Activated naive CD4-positive, alpha-beta T cell (primary cell): ENCODE measurements at places on chromosomes 7 and 10.

DNA sequence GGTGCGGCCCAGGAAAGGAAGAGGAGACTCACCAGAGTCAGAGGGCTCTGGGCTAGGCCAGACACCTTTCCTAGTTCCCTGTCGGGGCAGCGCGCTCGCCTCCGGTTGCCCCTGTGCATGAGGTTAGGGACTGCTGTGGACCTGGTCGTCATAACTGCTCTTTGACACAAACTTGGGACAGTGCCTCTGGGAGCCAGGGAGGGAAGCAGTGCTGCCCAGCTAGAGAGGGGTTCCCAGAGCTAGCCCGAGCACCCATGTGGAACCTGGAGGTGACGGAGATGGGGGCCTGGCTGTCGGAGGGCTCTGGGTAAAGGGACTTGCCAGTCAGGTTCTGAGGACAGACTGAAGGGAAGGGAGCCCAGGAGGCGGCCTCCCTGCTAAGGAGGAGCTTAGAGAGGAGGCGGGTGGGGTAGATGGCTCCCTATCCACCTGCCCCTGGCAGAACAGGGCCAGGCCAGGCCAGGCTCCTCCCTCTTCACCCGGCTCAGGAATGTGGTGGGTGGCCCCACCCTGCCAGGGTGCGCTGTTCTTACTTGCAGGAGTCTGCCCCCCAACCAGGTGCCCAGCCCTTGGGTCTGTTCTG is 29.7 kb downstream of the AGAP3 start:
- no peak for DNase-seq

- DNase-seq: no peak
Observed at GRCh38 chr10:123926401-123927264, 35.0 kb upstream of the CPXM2 start.

DNA sequence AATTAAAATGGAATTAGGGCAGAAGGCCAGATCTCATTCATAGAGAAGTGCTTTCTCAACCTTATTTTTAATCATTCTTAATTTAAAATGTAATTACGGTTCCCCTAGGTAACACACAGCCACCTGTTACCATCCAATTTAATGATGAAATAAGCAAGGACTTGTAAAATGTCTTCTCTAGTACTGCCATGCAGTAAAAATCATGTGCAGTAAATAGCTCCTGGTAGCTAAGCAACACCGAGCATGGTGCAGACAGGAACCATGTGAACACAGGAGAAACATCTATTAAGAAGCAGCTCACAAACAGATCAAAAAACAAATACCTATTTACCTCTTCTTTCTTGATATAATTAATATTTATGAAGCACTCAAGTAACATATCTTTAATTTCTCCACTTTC is 15.1 kb downstream of the NCAPG2 start:
- DNase-seq: no peak

DNA sequence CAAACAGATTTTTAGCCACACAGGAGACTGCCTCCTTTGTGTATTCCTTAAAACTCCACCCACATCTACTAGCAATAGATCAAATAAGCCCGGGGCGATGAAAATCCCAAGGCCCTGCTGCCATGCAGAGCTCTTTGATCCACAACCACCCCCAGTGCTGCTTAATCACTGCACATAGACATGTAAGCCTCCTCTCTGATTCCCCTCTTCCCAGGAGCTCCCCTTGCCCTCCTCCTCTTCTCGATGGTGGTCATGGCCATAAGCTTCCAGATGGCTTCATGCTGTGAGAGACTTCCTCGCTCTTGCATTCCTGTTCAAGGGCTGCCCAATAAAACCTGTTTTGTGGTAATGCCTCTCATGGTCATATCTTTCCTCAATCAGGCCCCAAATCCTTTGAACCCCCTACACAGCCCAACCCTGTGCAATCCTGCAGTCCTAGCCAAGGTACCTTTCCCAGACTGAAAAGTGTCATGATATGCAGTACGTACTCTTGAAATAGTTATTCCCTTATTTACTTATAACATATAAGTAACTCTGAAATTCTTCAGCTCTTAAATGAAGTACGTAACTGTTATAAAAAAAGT is 158.5 kb downstream of the CACNA2D1 start:
- no peak for DNase-seq

GRCh38 chr7:21829731-21830130 is 116.0 kb downstream of the CDCA7L start:
- DNase-seq: no peak

- no peak for DNase-seq
Observed at GRCh38 chr7:30575910-30576309, 18.8 kb upstream of the GARS1 start.

DNA sequence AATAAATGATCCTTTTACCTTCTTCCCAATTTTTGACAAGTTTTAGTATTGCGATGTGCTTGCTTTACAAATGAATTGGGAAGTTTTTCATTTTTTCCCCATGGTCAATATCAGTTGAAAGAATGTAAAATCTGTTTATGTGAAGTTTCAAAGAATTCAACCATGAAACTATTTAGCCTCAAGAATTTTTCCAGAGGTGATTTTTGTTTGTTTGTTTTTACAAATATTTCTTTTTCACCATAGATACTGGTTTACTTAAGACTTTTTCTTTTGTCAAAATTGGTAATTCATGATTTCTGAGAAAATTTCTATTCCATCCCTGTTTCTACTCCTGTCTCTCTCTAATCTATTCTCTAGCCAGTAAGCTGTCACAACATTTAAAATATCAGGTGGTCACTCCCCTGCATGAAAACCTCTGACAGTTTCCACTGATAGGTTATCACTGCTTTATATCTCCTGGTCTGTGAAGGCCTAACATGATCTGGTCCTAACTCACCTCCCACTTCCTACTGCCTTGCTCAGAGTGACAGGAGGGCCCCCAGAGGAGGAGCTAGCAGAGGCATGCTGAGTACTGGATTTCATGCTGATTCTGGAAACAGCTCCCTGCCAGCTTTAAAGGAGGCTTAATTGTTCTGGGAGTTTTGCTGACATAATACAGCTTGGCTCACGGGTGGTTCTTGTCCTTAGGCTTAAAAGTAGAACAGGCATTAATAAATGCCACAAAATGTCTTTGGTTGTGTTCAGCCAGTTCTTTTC is 7.6 kb upstream of the ARMS2 start:
- no peak for DNase-seq

GRCh38 chr10:62651341-62651740 is 153.2 kb upstream of the ADO start:
- no peak for DNase-seq

DNA sequence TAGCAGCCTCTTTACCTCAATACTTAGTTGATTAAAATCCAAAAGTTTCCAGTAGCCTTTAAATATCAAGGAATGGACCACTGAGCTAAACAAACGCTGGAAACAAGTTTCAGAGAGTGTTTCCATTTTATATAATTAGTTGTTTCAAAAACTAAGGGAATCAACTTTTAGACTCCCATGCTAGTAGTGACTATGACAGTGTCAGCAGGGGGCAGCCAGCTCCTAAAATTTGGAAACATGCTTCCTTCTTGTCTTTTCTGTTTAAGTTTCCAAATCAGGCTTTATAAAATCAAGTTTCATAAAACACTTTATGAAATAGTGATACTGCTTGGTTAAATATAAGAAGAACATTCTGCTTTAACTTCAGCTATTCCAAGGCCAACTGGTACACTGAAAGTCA is 138.2 kb upstream of the TMEM229A start:
- DNase-seq: no peak

DNA sequence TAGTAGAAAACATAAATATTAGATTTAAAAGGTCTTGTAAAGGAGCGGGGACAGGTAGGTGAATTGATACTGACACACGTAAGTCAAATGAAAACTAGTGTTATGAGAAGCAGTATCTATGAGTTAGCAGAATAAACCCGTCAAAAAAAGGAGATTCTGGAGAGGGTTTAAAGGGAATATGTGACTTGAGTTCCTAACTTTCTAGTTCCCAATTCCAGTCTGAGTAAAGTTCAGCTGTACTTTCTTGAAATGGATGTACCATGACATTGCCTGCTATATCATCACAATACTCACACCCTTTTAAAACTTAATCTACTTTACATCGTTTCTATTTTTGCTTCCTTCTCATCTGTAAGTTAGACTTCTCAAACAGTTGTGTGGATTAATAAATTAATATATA is 122.2 kb downstream of the NRBF2 start:
- DNase-seq: no peak

DNA sequence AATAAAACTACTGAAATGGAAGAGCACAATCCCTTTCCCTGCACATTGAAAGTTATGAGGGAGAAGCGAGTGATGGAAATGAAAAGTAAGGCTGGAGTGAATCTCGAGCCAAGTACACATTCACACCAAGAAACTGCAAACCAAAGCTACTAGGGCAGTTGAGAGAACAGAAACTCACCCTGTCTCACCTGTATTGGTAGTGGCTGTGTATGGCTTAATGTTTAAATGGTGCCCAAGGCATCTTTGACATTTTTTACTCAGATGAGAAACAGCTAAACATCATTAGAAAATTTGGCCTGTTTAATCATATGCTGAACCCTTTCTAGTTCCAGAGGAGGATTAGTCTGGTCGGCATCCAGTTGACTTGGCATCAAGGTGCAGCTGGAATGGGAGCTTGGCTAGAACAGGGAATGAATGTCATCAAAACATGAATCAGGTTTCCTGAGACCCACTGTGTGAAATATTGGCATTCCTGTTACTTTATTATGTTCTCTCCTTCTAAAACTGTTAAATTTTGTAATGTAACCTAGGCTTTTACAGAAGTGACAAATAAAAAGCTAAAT is 840.8 kb downstream of the GRM8 start:
- no peak for DNase-seq

DNA sequence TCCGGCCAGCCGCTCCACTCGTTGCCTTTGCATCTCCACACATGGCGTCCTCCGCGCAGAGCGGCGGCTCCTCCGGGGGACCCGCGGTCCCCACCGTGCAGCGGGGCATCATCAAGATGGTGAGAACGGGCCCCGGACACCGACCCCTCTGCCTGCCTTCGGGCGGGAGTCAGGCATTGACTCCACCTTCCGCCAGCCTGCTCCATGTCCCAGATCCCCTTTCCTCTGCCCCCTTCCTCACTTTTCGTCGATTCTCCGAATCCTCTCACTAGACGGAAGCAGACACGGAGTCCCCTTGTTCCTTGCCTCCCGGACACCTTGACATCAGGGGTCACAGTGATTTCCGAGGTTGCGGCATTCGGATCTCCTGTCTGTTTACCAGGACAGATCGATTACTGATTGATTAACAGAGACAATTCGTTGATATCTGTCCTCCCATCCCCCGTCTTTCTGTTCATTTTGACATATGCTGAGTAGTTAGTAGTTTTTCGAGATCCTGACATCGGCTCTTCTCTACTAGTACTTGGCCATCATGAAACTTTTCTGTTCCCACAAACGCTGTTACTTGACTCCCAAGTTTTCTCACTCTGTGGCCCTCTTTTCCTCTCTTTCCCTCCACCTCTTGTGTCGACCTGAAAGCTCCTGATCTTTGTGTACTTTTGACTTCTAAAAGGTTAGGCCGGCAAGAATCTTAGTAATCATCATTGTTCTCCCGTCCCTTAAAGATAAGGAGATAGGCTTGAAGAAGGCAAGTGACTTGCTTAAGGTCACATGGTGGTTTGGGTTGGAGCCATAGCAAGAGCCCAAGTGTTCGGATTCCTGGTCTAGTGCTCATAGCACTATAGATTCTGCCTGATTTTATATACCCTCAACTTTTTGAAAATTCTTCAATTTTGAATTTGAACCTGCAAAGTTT is 597 bp downstream of the SND1 start:
- no peak for DNase-seq

GRCh38 chr7:22390516-22390915 is 33.6 kb upstream of the RAPGEF5 start:
- DNase-seq: no peak

GRCh38 chr10:110762109-110762848 is 109.4 kb upstream of the PDCD4 start:
- DNase-seq: no peak

DNA sequence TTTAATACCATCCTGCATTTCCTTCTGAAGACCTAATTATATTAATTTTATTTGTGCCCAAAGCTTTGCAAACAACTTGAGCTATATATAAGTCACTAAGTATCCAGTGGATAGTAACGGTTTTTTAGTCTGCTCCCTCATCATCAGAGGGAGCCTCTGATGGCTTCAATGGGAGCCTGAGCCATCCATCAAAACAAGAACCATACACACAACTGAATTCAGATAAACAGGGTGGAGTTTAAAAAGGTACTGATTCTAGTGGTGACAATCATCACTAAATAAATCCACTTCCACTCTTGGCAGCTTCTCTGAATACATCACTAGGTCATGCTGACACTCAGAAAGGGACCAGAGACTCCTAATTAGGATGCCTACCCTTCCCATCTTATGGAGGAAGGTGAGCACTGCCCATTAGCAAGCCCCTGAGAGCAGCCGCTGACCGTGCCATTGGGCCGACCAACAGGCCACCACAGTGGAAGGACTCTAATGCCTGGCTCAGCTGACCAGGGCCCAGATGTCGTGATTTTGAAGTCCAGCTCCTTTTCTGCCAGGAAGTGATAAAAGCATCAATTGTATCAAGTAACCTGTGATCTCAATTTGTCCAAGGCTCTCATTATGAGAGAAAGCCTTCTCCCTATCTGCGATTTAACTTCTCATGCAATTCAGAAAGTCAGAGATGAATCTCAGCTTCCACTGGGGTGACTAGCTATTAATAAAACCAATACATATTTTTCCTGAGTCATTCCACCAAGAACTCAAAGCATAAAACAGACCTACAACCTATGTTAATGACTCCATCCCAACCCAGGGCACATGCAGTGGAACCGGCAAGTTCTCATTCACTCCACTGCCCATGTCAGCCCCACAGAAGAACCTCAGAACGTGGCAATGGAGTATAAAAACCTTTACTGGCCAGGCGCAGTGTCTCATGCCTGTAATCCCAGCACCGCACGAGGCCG is 13.1 kb downstream of the VOPP1 start:
- no peak for DNase-seq

DNA sequence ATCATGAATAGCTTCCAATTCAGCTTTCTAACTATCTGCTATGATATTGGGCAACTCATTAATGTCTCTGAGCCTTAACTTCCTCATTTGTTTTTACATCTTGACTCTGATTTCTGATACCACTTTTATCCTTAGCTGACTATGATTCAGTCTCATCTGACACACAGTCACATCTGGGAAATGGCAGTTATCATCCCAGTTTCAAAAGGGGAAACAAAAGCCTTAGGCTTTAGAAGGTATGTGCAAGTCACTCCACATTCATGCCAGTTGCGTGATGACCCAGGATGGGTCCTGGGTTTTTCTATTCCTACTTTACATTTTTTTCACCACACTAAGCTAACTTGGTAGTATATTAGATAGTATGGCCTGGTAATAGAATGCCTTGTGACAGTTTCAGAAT is 12.7 kb downstream of the SCIN start:
- no peak for DNase-seq

DNA sequence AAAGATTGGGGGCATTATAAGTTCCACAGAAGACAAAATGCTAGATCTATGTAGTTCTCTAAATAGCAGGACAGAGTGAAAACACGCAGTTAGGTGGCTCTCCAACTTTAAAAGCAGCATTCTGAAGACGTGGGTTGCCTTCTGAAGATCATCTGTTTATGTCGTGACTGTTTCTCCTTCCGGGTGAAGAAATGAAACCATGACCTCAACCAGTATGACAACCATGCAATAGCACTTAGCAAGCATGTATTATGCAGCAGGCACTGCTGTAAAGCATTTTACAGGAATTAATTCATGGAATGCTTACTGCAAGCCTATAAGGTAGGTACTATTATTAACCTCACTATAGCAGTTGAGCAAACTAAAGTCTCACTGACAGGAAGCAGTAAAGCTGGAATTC is 125.2 kb downstream of the SLC25A13 start:
- DNase-seq: no peak
